Gastrocnemius medialis (tissue), 4 donors: ENCODE measurements at places on chromosomes 1 and 21. TPM values are rescaled to one million over a fixed set of nuclear protein-coding genes. Genes with fewer than 3 reads are reported as not detected.

DNA sequence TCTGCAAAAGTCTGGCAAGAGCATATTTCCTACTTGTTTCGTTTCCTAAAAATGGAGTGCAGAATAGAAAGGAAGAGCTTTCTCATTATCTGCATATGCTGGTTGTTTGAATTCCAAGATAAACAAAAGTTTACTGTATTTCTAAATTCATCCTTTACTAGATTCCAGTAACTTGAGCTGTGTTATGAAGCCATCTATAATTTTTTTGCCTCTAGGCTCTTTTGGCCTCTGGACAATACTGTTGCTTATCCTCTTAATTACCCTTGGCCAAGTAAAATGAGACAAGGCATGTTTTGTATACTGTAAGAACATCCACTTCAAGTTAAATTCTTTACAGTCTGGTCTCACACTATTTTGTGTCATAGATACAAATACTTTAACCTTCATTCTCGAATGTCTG lies 45.6 kb upstream of the HFM1 start:
- DNase-seq = no peak

DNA sequence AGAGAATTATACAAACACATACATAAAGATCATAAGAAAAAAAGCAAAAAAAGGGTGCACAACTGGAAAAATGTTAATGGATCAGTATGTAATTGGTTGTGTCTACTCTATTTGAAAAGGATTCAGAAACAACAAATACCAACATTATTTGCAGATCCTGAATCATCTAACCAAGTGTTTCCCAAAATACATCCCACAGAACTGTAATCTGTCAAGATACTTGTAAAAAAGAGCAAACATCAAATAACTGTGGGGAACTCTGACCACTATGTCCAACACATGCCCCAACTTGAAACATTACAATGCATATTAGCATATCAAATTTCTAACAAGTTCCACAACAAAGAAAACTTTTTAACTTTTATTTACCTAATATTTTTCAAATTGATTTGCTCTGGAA lies 22.6 kb downstream of the ANKRD13C start:
- DNase-seq = no peak

GLIS1 gene
- not detected for total RNA-seq

GRCh38 chr1:7290971-7291970 lies 479.8 kb upstream of the VAMP3 start:
- DNase-seq = peak; percentile 81

CPLANE2 gene
- total RNA-seq = 4.5 TPM

LEPR gene
- 7.4 TPM for total RNA-seq

DNA sequence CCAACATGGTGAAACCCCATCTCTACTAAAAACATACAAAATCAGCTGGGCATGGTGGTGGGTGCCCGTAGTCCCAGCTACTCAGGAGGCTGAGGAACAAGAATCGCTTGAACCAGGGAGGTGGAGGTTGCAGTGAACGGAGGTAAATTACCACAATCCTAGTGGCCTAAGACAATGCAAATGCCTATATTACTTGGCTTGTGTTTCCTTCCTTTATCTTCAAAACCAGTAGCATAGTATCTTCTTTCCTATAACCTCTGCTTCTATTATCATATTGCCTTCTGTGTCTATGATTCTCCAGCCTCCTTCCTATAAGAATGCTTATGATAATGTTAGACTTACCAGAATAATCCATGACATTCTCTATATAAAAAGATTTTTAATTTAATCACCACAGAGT lies 156.2 kb upstream of the RGS18 start:
- no peak for DNase-seq

DNA sequence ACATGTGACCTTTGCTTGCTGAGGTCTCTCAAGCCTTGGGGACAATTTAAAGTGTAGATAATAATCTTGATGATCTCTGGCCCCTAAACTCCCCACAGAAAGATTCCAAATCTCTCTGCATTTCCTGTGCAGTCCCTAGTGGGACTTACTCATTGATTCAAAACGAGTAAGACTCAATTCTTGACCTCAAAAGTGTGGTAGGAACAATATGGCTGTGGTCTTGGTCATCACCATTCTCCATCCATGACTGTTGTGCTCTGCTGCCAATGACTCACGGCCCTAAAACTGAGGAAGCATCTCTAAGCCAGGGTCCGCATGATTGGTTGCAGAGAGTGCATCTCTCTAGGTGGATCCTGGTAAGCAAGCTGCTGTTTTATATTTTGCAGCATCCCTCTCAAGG lies 268.0 kb downstream of the PTGER3 start:
- DNase-seq = no peak

CRB1 gene
- 1.5 TPM for total RNA-seq

ICOSLG gene
- total RNA-seq = 0.75 TPM
